ENCODE measurements at places on chromosomes 2 and 18. TPM values are rescaled to one million over a fixed set of nuclear protein-coding genes. Genes with fewer than 3 reads are reported as not detected.

The IL18RAP gene
- total RNA-seq = 2.4 TPM

DNA sequence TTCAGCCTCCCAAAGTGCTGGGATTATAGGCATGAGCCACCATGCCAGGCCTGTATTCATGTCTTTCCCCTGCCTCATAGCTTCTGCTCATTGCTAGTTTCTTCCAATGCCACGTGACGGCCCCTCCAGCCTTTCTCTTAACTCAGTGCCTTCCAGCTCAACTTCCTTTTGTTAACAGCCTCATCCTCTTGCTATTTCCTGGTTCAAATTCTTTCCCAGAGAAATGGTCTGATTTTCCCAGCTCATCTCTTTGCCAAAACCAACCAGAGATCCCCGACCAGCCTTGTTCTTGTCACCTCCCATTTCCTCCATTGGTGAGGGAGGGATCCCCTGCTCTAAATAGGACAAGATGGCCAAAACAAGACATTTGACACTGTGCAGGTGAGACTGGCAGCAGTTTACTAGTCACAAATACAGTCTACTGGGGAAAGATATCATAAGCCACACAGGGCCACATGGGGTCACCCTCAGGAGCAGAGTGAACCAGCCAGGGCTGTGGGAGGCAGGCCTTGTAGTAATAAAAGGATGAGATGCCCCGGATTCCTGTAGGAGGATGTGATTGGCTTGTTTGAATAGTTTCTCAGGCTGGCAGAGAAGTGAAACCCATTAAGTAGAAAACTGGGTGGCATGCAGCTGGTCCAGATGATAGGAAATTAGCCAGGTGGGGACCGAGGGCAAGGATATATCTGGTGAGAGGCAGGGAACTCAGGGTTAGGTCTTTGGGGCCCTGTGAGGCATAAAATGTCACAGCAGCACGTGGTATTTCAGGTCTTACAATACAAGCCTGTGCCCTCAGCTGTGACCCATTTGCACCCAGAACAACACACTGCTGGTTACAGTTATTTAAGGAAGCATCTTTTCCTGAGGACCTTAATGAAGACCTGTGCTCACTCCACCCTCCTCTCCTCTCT lies 6.4 kb downstream of the CD207 start:
- no peak for DNase-seq

- no peak for DNase-seq
Observed at GRCh38 chr2:239609162-239609561, 208.3 kb upstream of the HDAC4 start.

GRCh38 chr2:49753344-49753985 lies 599.1 kb upstream of the FSHR start:
- no peak for DNase-seq

DNA sequence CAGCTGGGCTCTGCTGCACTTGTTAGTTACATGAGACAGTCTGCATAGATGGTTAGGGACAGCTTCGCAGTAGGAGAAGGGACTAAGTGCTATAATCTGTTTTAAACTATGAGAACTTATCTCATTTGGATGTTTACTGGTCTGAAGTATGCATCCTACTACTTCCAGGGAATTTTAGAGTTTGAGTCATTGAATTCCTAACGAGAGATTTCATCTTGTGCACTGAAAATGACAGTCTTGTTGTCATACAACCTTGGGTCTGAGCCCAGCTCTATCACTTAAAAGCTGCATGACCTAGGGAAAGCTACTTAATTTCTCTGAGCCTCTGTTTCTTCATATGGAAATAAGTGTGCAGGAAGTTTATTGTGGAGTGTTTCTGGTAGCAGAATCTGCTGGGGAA lies 78.4 kb downstream of the TRIM43 start:
- no peak for DNase-seq

The USP37 gene
- total RNA-seq = 14.6 TPM

All from left colon (tissue), 2 donors.